Spinal cord (tissue), 10 donors: ENCODE measurements at places on chromosomes 6 and 20.
A peak's percentile ranks its signal among the peaks of the same experiment; 100 is the strongest.

DNA sequence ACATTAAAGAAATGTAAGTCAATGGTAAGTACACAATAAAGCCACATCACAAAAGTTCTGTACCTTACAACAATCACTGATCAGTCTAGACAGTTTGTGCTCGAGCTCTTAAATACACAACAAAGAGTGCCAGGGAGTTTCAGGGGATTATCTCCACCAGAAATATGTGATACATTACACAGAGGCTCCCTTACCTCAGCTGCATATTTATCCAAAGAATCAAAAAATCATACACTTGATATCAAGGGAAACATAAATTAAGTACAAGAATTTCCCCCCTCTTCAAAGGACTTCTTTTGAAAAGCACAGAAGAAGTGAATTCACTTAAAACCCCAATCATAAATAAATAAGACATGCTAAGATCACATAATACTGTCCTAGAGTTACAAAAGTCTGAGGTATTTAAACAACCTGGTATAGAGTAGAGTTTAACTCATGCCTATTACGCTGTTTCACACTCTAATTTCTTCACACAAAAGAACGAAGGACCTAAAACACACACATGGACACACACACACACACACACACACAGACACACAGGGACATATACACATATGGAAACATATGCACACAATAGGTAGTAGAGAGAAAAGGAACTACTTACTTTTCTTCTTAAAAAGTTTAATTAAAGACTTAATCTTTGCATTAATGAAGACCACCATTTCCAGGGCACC lies 528 bp downstream of the NHSL1 start:
- no peak for DNase-seq
- H3K4me3 ChIP-seq: peak overlapping the region; percentile 31
- H3K27me3 ChIP-seq: no peaks in the 10 kb centered on the region
- H3K4me1 ChIP-seq: no peaks in the 10 kb centered on the region
- no peaks in the 10 kb centered on the region for H3K36me3 ChIP-seq

GRCh38 chr20:59920944-59921343 lies 12.5 kb downstream of the SYCP2 start:
- no peak for DNase-seq
- H3K4me3 ChIP-seq: no peak overlapping the region
- no peak overlapping the region for H3K27ac ChIP-seq
- H3K4me1 ChIP-seq: no peaks in the 10 kb centered on the region
- H3K27me3 ChIP-seq: no peaks in the 10 kb centered on the region

DNA sequence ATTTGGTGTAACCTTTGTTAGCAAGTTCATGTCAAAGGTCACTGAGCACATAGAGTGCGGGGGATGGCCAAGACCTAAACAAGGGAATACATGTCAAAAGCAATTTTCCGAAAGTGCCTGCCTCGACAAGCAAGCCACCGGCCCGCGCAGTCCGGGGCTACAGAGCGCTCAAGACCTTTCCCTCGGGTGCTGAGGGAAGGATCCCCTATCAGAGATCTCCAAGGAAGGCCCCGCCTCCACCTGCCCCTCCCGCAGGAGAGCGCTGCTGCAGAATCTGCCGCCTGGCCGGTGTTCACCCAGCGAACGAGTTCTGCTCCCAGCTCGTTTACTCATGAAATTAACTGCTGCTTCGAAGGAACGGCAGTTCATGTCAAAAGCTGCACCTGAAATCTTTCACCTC lies 252.7 kb downstream of the BMP7 start:
- no peak overlapping the region for H3K27ac ChIP-seq
- no peaks in the 10 kb centered on the region for H3K36me3 ChIP-seq
- no peak overlapping the region for H3K4me3 ChIP-seq
- peaks cover 13% of the 10 kb centered on the region for H3K27me3 ChIP-seq
- peaks cover 4% of the 10 kb centered on the region for H3K4me1 ChIP-seq
- DNase-seq: no peak

GRCh38 chr20:32010666-32011065 lies 428 bp downstream of the CCM2L start:
- H3K27me3 ChIP-seq: no peaks in the 10 kb centered on the region
- H3K36me3 ChIP-seq: peaks cover 3% of the 10 kb centered on the region
- H3K4me3 ChIP-seq: no peak overlapping the region
- H3K4me1 ChIP-seq: peaks cover 10% of the 10 kb centered on the region

- DNase-seq: no peak
- no peaks in the 10 kb centered on the region for H3K4me1 ChIP-seq
- no peak overlapping the region for H3K4me3 ChIP-seq
- no peak overlapping the region for H3K27ac ChIP-seq
- H3K36me3 ChIP-seq: no peaks in the 10 kb centered on the region
- H3K27me3 ChIP-seq: peaks cover 5% of the 10 kb centered on the region
Observed at GRCh38 chr6:8982668-8983067, 547.3 kb upstream of the SLC35B3 start.
